Activated naive CD4-positive, alpha-beta T cell treated with anti-CD3 and anti-CD28 coated beads, Interleukin-2, amount 50 U/mL, for 72 hours (primary cell): ENCODE measurements at places on chromosomes 2 and 18. TPM values are rescaled to one million over a fixed set of nuclear protein-coding genes. Genes with fewer than 3 reads are reported as not detected.

DNA sequence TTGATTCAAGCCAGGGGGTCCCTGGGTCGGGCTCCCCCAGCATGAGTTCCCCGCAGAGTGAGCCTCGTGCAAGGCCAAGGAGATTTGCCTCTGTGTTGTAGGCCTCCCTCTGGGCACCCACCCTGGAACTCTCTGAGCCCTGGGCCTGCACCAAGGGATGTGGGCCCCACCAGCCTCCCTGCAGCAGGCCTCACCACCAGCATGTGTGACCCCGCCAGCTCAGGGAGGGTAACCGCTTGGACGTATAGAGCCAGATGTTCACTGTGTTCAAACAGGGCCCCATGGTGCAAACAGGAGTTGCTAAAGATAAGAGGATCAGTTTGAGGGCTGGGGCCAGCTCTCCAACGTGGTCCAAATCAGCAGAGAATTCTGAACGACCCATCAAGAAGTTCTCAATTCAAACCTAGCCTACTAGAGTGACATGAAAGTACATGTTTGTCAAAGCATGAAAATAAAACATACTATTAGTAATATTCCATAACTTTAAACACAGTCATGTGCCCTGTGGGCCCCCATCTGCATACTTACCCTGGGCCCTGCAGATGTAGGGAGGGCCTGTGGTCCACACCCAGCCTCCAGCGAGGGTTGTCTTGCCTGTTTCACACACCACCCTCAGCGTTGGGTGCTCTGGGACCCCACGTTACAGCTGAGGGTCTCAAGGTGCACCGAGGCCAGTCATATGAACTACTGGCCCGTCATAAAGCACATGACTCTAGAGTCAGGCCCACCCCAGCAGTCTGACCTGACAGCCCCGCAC, 5.5 kb upstream of the TUBB6 start:
- DNase-seq, result no peak

DNA sequence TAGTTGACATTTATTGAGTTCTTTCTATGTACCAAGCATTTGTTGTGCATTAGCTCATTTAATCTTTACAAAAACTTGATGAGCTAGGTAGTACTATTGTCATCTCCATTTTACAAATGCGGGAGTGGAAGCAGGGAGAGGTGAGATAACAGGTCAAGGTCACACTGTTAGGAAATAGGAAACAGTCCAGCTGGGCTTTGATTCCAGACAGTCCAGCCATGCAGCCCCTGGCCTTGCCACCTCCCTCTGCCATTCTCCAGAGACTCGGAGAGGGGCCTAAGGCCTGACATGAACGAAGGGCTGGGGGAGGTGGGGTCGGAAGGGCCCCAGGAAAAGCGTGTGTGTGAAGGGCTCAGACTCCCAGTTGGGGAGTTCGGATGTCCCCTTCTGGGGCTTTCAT, 55.6 kb downstream of the ODC1 start:
- DNase-seq, result no peak

- DNase-seq, result no peak
These were observed 11.0 kb downstream of the CYP1B1 start for GRCh38 chr2:38064801-38065501.

DNA sequence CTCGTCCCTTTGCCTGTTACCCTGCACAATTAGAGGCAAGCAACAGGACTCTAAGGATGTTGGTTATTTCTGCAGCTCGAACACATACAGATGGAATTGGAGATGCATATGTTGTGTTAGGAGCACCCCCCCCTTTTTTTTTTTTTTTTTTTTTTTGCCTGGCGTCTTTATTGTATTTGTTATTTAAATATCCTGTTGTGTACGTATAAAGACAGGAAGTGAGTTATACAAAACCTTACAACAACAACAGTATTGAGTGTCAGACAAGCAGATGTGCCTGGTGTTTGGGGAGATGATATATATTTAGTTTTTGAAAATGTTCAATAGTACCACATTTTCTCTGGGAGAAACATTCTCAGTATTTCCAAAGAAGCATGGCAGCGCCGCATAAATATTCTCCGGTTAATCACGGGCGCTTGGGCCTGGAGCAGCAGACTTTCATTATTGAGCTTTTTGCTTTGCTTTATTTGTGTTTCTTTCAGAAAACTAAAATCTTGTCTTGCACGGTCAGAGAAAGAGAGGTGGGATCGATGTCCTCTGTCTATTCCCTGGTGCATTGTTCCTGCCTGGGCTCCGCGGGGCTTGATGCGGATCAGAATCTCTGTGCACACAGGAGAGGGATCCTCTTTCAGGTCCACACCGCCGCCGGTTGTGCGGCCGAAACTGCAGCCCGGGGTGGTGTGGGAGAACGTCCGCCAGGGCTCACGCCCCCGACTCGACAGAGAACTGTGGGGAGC, 23.2 kb upstream of the ZNF516 start:
- no peak for DNase-seq

SERPINB10 gene
- not detected for total RNA-seq

ADD2 gene
- total RNA-seq, result 76.0 TPM
